ENCODE measurements at places on chromosomes 1 and 21.

GRCh38 chr1:24591781-24592180 lies 35.9 kb downstream of the NCMAP start:
- no peak overlapping the region for H3K4me3 ChIP-seq
- H3K4me1 ChIP-seq, result no peaks in the 10 kb centered on the region
- H3K27me3 ChIP-seq, result no peaks in the 10 kb centered on the region
- peak; percentile 19 for DNase-seq

DNA sequence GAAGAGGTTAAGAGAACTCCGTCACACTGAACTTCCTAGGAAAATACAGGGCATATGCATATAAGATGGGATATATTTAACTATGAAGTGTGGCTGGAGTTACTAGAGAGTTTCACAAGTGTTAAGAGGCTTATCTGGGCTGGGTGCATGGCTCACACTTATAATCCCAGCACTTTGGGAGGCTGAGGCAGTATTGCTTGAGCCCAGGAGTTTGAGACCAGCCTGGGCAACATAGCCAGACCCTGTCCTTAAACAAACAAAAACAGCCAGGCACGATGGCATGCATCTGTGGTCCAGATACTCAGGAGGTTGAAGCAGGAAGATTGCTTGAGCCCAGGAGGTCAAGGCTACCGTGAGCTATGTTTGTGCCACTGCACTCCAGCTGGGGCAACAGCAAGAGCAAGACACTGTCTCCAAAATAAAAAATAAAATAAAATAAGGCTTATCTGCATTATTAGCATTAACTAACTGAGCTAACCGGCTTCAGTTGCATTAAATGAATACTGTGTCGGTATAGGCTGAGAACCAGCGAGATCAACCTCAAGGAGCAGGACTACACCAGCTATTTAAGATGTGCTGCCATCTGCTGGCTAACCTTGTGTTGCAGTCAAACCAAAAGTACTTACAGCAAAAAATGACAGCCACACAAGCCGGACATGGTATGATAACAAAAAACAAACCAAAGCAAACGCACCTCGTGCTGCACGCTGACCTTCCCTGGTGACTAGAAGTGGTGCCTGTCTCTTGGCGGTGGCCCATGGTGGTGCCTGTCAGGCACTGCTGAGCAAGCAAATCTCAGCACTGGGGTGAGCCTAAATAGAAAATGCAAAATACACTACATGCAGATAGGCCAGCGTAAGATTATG lies 19.7 kb upstream of the RBBP5 start:
- peak; percentile 65 for DNase-seq
- H3K27me3 ChIP-seq, result no peaks in the 10 kb centered on the region
- H3K36me3 ChIP-seq, result no peaks in the 10 kb centered on the region
- no peaks in the 10 kb centered on the region for H3K4me1 ChIP-seq
- no peak overlapping the region for H3K27ac ChIP-seq
- no peak overlapping the region for H3K4me3 ChIP-seq

- no peak overlapping the region for H3K4me3 ChIP-seq
- no peaks in the 10 kb centered on the region for H3K27me3 ChIP-seq
- peak overlapping the region; percentile 4 for H3K27ac ChIP-seq
- H3K4me1 ChIP-seq, result no peaks in the 10 kb centered on the region
- H3K36me3 ChIP-seq, result no peaks in the 10 kb centered on the region
- no peak for DNase-seq
These were observed 11.5 kb upstream of the CFAP45 start for GRCh38 chr1:159911326-159912070.

- H3K27ac ChIP-seq, result no peak overlapping the region
- H3K36me3 ChIP-seq, result no peaks in the 10 kb centered on the region
- DNase-seq, result no peak
- no peak overlapping the region for H3K4me3 ChIP-seq
- H3K4me1 ChIP-seq, result no peaks in the 10 kb centered on the region
These were observed 31.0 kb upstream of the IL10 start for GRCh38 chr1:206803221-206803730.

- H3K27ac ChIP-seq, result no peak overlapping the region
- DNase-seq, result no peak
- no peaks in the 10 kb centered on the region for H3K36me3 ChIP-seq
- H3K4me1 ChIP-seq, result no peaks in the 10 kb centered on the region
These were observed 38.5 kb upstream of the ID3 start for GRCh38 chr1:23597635-23598388.

GRCh38 chr1:20404466-20404865 lies 81.5 kb downstream of the CAMK2N1 start:
- H3K27me3 ChIP-seq, result no peaks in the 10 kb centered on the region
- H3K27ac ChIP-seq, result no peak overlapping the region
- H3K4me3 ChIP-seq, result no peak overlapping the region
- DNase-seq, result no peak
- H3K36me3 ChIP-seq, result no peaks in the 10 kb centered on the region
- no peaks in the 10 kb centered on the region for H3K4me1 ChIP-seq

DNA sequence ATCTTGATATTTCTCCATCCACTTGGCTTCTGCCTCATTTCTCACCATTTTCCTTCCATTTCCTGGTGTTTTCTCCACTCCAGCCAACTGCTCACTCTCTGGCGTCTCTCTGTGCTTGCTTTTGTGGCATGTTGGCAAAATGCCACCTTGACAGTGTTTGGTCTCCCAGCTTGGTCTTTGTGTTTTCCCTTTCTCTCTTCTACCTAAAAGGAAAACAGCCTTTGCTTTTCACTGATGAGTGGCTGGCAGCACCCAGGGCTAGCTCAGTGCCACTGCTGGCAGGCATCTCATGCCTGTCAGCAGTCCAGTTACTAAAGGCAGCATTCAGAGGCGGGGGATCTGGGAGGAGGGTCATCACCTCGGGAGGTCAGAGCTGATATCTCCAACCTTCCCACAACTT lies 55.3 kb upstream of the DSCAM start:
- H3K36me3 ChIP-seq, result no peaks in the 10 kb centered on the region
- H3K27me3 ChIP-seq, result no peaks in the 10 kb centered on the region
- H3K4me3 ChIP-seq, result no peak overlapping the region
